Posterior vena cava (tissue), 2 donors: ENCODE measurements at places on chromosomes 6 and 20. TPM values are rescaled to one million over a fixed set of nuclear protein-coding genes. Genes with fewer than 3 reads are reported as not detected.

Gene SEL1L2
- 16.1 TPM for total RNA-seq

Gene SLC35B3
- 16.2 TPM for total RNA-seq

Gene CDSN
- total RNA-seq = not detected

Gene SLC17A1
- total RNA-seq = not detected

Gene PTPRT
- total RNA-seq = 0.19 TPM

Gene PAX1
- not detected for total RNA-seq

DNA sequence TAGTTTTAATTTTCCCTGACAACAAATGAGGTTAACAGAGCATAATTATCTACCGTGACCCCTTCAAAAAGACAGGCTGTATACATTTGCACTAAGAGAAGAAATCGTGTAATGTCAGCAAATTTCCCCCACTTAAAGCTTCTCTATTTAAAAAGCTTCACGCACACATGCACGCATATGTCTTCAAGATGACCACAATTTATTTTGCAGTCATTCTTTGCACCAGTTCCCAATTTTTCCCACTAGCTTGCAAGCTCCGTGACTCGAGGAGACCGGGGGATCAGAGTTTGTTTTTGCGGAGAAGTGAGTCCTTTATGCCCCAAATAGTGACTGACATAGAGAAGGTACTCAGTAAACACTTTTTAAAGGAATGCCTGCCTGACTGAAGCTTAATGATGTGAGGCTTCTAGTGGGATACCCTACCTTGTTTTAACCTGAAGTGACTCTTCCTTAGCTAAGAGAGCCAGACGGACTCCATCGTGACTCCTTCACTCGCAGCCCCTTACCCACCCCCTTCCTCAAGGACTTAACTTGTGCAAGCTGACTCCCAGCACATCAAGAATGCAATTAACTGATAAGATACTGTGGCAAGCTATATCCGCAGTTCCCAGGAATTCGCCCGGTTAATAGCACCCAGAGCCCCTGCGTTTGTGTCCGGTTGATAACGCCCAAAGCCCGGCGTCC is 9.3 kb upstream of the NQO2 start:
- DNase-seq = no peak

GRCh38 chr6:157211603-157212455 is 111.5 kb downstream of the TMEM242 start:
- no peak for DNase-seq

DNA sequence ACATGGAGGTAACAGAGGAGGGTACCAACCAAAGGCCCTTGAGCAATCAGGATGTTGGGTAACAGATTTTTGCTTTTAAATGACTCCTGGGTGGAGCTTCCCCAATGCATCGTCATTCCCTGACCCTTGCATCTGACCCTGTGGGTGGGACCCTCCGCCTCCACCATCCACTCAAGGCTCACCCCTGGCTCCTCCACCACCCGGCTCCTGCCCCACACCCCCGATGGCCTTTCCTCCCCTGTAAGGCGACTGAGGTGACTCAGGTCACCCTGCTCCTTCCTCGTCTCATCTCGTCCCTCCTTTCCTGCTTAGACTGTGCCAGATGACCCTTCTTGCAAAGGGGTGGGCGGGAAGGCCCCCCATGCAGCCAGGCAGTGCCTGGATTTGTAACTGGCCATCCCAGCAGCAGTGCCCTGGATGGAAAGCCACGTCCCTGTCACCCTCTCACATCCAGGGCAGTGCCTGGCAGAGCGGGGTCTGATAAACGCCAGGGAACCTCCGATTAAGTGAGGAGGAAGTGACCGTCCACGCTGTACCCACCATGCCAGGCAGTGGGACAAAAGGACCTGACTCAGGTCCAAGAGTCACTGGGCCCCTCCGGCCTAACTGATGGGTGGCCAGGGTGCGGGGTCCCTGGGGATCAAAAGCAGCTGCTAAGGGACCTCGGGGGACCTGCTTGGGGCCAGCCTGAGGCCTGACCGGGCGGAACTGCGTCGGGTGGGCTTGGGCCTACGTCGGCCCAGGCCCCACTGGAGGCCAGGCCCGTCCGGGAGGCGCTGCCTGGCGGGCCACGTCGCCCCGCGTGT is 624 bp upstream of the NPEPL1 start:
- peak; percentile 89 for DNase-seq

DNA sequence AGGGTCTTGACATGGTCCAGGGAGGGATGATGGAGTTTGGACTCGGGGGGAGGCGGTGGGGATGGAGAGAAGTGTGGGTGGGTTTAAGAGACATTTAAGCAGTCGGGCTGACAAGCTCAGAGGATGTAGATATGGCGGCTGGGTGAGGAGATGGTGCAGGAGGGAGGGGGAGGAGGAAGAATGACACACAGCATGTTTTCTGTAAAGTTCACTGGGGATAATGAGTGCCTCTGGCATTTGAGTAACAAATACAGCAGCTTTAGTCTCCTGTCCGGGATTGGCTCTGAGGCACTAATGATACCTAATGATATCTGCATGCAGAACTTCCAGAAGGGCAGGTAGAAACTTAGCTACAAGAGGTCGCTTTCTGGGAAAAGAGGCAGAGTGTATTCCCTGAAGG is 107.8 kb downstream of the DHX35 start:
- DNase-seq = no peak

DNA sequence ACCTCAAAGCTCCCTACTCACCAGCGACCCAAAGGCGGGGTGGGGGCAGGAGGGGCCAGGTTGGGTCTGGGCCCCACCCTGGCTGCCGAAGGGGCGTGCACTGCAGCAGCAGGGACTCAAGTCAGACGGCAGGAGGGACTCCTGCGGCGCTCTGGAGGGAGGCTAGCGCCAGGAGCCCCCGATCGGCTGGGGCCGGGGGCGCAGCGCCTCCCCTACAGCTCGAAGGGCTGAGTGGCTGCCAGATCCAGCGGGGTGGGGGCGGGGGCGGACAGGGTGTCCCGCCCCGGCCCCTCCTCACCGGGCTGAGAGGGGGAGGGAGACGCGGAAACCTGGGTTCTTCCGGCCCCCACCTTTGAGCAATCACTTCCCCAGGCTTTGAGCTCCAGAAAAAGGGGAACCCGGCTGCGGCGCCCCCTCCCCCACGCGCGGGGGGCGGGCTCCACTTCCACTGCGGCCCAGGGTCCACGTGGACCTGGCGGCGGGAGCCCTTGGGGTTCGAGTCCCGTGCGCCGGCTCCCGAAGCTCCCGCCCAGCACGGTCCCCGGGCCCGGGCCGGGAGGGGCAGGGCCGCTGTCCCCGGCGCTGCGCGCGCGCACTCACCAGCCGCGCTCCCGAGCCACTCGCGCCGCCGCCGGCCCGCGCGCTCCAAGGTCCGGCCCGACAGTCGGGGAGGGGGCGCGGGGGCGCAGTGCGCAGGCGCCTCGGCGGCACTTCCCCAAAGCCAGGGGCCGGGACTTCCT is at the start of gene RGS19:
TSS of gene RGS19 (minus strand) at position 246 of the 740 bp plus-strand sequence. CDS start 2,632 bp downstream, outside the sequence.
- DNase-seq = peak; percentile 95

GRCh38 chr6:7684076-7684475 is 41.8 kb upstream of the BMP6 start:
- no peak for DNase-seq

GRCh38 chr6:125804264-125804663 is 13.5 kb downstream of the NCOA7 start:
- no peak for DNase-seq

GRCh38 chr6:168388641-168389633 is 52.0 kb upstream of the SMOC2 start:
- DNase-seq = no peak

- DNase-seq = no peak
Measured at GRCh38 chr6:137013738-137014602, 30.8 kb downstream of the IL20RA start.

DNA sequence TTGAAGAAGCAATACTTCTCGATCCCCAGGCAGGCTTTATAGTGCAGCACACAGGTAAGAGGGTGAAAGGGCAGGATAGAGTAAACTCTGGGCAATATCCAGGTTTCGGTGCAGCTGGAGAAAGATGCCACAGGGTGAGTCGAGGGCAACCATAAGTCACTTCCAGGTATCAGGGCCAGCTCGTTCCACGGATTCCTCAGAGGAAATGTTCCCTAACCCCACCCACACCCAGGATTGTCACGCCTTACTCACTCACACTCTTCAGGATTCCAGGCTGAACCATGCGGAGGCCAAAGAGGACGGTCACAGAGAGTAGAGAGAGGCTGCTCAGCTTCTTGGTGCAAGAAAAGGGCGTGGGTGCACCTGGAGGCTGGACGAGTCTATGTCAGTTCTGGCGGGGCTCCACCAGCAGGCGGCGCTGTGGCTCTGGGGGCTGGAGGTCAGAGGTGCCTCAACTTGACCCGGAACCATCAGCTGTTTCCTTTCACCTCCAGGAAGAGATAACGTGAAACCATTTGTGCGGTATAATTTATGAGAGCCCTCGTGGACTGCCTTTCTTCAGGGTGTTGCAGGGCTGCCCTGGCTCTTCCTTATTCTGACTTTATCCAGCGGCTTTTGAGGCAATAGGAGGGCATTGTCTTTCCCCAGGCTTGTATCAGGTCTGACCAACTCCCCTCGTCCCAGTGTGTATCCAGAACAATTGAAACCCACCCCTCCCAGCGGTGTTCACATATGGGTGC is 14.5 kb upstream of the WFDC12 start:
- DNase-seq = peak; percentile 87

GRCh38 chr6:16409531-16410441 is 171.4 kb downstream of the GMPR start:
- DNase-seq = no peak

DNA sequence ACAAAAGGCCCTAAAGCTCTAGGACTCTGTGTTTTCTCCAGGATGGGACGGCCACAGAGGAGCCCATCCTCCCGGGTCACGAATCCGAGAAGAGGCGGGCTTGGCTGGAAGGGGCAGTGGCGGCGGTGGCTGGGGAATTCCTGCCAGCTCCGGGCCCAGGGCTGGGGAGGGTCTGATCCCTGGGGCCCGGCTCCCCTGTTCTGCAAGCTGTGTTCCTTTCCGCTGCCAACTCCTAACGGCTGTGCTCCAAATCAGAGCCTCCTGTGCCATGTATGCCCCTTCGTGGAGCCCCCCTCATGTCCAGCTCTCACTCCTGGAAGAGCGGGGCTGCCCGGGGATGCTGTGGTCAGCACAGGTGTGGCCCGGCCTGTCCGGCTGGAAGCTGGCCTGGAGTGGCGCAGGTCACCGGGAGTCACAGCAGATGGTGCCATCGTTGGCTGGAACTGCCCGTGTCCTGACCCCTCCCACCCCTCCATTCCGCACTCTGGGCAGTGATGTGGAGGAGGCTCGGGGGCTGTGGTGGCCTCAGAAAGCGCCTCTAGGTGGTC is 88.2 kb upstream of the MPC1 start:
- no peak for DNase-seq

DNA sequence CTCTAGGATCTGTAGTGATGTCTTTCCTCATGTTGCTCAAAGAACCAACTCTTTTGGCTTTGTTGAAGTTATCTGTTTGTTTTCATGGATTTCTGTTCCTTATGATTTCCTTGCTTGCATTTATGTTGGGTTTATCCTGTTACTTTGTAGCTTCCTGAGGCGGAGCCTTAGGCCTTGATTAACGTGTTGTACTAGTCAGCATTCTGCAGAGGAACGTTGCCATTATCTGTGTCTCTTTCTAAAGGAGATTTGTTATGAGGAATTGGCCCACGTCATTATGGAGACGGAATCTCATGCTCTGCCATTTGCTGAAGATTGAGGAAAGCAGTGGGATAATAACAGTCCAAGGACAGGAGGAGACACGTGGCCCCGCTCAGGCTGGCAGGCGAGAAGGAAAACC is 29.9 kb downstream of the UCKL1 start:
- DNase-seq = no peak
